ENCODE measurements at places on chromosomes 12 and 14.
A peak's percentile ranks its signal among the peaks of the same experiment; 100 is the strongest.

DNA sequence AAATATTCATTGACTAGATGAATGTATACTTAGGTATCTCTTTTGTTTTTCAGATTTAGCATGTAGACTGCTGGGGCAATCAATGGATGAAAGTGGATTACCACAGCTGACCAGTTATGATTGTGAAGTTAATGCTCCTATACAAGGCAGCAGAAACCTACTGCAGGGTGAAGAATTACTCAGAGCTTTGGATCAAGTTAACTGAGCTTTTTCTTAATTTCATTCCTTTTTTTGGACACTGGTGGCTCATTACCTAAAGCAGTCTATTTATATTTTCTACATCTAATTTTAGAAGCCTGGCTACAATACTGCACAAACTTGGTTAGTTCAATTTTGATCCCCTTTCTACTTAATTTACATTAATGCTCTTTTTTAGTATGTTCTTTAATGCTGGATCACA lies 15.3 kb upstream of the SNAPC1 start:
- no peak for DNase-seq

DNA sequence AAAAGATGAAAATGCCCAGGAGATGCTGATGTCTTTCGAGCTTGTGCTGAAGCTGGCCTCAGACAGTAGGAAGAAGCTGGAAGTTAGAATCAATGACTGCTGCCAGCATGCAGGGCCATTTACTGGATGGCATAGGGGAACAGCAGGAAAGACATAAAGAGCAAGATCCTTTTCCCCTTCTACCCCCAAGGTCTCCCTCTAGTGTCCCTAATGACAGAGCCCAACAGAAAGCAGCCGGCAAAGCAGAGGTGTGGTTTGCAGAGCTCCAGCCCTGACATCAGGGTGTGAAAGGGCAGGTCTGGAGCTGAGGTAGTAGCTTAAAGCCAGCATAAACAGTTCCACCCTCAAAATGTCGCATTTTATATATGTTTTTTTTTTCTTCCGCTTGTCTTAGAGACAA lies 1560.7 kb upstream of the TMEM132C start:
- no peak for DNase-seq

DNA sequence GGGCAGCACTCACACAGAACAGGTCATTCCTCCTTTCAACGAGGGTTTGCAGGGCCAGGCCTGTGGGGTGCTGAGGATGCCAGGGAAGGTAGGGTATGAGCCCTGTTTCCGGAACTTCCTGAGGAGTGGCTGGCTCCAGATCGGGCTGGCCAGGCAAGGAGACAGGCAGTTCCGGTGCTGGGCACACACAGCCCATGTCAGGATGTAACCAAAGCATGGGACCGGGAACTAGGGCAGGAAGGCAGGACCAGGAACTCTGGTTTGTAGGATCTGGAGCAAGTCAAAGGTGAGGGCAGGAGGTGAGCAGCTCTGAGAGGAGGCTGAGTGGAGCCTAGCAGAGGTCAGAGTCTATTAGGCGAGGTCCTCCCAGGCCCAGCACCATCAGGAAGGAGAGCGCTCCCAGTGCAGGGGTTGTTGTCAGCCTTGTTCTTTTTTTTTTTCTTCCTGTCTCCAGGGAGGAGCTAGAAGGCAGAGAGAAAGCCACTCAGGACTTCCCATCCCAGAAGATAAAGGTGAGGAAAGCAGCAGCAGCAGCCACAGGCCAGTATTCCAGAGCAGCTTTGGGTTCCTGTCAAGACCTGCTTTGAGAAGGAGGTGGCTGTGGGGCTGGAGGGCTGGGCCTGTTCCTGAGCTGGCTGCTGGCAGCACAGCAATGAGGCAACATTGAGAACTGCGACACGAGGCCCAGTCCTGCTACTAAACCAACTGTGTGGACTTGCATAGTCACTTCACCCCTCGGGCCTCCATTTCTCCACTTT lies 49.0 kb upstream of the PTGR2 start:
- DNase-seq, result no peak

- no peak for DNase-seq
Measured at GRCh38 chr12:5155866-5156265, 112.2 kb downstream of the KCNA5 start.

- peak; percentile 83 for DNase-seq
Measured at GRCh38 chr14:96275177-96276112, 19.4 kb downstream of the BDKRB1 start.

DNA sequence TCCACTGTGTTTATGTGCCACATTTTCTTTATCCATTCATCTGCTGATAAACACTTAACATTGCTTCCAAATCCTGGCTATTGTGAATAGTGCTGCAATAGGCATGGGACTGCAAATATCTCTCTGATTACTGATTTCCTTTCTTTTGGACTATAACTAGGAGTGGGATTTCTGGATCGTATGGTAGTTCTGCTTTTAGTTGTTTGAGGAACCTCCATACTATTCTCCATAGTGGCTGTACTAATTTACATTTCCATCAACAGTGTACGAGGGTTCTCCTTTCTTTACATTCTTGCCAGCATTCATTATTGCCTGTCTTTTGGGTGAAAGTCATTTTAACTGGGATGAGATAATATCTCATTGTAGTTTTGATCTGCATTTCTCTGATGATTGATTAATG lies 47.6 kb downstream of the TAOK3 start:
- no peak for DNase-seq

- no peak for DNase-seq
Measured at GRCh38 chr12:108690542-108691174, 40.7 kb downstream of the CORO1C start.

DNA sequence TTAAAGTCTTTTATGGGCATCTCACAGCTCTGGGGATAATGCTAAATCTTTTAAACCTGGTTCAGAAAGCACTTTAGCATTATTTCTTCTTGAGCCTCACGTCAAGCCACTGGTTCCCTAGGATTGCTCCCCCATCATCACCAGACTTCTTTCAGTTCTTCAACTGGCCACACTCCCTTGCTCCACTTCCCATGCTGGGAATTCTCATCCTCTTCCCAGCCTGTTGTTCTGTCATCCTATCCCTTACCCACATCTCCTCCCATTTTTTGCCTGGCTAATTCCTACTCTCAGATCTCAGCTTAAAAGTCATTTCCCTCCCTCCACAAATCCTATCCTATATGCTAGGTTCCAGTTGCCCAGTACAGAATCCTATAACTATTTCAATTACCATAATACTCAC lies 14.4 kb downstream of the FERMT2 start:
- DNase-seq, result no peak

- no peak for DNase-seq
Measured at GRCh38 chr12:10941916-10942607, 3.0 kb upstream of the TAS2R14 start.

GRCh38 chr12:92814584-92814983 lies 111.8 kb downstream of the PLEKHG7 start:
- no peak for DNase-seq

GRCh38 chr12:106303202-106303820 lies 778 bp downstream of the TCP11L2 start:
- DNase-seq, result peak; percentile 96

DNA sequence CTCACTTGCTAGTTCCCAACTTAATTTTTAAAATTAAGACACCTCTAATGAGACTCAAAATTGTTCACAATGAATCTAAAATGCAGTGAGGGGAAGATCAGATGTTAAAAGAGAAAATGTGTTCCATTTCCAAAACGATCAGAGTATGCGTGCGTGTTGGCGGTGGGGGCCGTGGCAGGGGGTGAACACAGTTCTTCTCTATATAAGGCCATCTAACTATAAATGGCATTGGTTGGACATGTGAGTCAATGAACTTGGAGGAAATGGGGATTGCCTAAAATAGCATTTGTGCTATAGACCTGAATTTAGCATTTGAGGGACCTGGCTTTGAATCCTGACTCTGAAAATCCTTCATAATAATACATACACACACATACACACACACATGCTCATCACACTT lies 149.4 kb downstream of the FOXN3 start:
- DNase-seq, result no peak

- no peak for DNase-seq
Measured at GRCh38 chr14:68331426-68331825, 461.4 kb downstream of the ZFP36L1 start.

DNA sequence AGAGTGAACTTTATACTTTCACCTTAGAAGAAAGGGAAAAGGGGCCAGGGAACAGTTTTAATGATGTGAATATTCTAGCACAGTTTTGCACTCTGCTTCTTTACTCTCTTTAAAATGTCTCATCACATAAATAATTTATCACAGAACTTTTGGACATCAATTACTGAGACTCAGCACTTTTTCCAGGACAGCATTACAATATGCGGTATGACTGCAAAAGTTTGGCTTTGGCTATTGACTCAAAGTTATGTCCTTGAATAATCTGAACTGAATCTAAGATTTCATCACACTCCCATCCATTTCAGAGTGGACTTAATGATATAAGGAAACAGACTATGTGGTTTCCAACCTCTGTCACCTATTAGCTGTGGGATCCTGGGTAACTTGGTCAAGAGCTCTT lies 11.7 kb downstream of the CCER1 start:
- DNase-seq, result no peak

DNA sequence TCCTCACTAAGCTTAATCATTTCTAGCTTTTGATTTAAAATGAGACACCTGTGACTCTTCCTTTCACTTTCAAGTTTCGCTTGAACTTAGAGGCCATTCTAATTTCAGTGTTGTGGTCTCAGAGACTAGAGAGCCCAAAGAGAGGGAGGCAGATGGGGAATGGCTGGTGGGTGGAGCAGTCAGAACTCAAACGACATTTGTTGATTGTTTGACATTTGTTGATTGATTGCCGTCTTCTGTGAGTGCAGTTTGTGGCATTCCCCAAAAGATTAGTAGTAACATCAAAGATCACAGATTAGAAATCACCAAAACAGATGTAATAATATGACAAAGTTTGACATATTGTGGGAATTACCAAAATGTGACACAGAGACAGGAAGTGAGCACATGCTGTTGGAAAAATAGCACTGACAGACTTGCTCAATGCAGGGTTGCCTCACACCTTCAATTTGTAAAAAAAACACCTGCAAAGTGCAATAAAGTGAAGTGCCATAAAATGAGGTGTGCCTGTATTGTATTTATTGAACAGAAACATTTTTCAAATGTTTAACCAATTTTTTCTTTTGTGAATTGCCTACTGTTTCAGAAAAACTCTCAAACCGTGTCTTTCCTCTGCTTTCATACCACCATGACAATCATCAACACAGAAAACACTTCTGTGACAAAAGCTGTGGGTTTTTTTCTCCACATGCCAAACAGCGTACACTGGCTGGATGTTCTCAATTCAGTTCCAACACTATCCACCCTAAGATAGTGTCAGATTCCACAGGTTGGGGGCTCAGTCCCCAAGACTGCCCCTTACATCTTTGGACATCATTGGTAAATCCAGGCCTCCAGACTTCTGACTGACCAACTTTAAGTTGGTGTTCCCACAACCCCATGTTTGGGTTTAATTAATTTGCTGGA lies 376.3 kb upstream of the RGS6 start:
- no peak for DNase-seq

DNA sequence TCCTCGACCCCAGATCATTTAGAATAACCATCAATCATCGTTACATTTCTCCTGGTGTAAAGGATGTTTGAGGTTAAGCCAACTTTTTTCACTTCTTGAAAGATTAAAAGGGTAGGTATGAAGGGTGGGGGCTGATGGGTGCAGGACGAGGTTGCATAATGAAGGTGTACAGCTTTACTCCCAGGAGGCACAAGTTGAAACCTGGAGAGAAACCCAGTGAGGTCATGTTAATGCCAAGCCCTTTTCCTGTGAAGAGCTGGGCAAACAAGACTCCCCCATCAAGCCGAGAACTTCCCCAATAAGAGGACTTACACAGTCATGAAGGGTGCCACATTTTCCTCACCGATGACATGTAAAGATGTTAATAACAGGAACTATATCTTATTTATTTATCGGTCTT lies 84.3 kb downstream of the FZD10 start:
- DNase-seq, result no peak

- DNase-seq, result no peak
Measured at GRCh38 chr14:101361044-101361443, 200.3 kb upstream of the DIO3 start.

DNA sequence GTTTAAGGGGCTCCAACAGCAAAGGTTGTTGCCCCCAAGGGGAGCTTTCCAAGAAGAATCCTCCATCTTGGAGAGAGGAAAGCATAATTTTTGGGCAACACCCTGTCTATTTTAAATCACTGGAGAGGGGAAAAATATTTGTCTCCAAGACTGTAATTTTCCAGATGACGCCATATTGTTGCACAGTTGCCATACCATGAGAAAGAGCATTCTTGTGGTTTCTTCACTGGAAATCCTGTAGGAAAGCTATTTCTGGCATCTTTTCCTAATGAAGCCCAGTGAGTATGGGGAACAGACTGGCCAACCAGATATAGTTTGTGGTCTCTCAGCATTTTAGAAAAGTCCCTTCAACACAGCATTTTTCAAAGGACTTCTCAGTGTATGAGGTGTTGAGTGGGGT lies 88.1 kb upstream of the MANSC4 start:
- no peak for DNase-seq

DNA sequence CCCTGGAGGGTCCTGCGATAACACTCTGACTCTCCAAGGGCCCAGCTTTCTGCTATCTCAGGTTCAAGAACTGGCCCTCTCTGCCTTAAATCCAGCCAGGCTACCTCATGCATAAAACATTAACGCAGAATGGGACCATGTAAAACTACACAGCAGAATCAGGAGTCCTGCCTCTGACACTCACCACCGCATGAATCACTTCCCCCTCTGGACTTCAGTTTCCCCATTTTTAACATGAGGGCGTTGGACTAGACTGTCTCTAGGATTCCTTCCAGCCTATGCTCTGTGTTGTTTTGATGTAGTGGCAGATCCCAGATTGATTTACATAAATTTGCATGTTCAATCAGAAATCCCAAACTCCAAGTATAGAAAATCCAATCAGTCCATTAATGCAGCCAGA lies 3.3 kb downstream of the NCKAP5L start:
- no peak for DNase-seq

GRCh38 chr14:60657456-60658210 lies 8.4 kb upstream of the SIX1 start:
- DNase-seq, result no peak

Measured in suprapubic skin (tissue), 4 donors.